ENCODE measurements at places on chromosomes 6 and 20. TPM values are rescaled to one million over a fixed set of nuclear protein-coding genes. Genes with fewer than 3 reads are reported as not detected.

- DNase-seq: no peak
Measured at GRCh38 chr20:46253391-46253790, 54.9 kb downstream of the CDH22 start.

DNA sequence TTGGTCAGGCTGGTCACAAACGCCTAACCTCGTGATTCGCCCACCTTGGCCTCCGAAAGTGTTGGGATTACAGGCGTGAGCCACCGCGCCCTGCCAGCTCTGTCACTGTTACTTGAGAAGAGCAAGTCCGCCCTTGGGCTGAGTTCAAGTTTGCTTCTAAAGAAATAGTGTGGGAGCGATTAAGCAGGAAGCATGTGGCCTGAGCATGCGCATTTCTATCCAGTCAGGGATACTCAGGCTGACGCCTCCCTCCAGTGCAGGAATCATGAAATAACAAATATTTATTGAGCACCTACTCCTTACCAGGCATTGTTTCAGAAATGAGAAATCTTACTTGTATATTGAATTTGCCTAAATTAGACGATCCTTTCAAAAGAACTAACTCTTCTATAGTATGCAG is 166.2 kb downstream of the EDN1 start:
- DNase-seq: no peak

GRCh38 chr6:167838207-167838748 is 11.6 kb downstream of the AFDN start:
- DNase-seq: no peak

DNA sequence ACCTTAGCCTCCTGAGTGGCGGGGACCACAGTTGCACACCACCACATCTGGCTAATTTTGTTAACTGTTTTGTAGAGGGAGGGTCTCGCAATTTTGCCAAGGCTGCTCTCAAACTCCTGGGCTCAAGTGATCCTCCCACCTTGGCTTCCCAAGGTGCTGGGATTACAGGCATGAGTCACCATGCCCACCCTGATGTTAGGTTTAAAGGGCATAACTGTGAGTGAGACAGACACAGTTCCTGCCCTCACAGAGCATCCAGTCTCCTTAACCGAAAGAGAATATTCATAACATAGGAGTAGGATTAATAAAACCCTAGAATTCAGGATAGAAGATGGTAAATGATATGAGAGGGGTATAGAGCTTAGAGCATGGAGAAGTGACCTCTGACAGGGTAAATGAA is 3.1 kb upstream of the SPATA2 start:
- DNase-seq: no peak

GRCh38 chr6:125899726-125900182 is 56.8 kb upstream of the HINT3 start:
- DNase-seq: no peak

GRCh38 chr6:66489269-66489987 is 782.4 kb upstream of the EYS start:
- DNase-seq: no peak

- DNase-seq: no peak
Measured at GRCh38 chr6:6686748-6687601, 98.5 kb downstream of the LY86 start.

- DNase-seq: no peak
Measured at GRCh38 chr6:167420858-167421766, 96.2 kb downstream of the TTLL2 start.

- DNase-seq: no peak
Measured at GRCh38 chr6:161139766-161140553, 133.9 kb downstream of the AGPAT4 start.

Gene PSORS1C1
- not detected for total RNA-seq

Gene ZC2HC1B
- not detected for total RNA-seq

Gene ADGRF4
- not detected for total RNA-seq

Gene B3GAT2
- 0.05 TPM for total RNA-seq

Gene EFCAB8
- total RNA-seq: 0.78 TPM

Gene RNGTT
- total RNA-seq: 36.4 TPM
